Stimulated activated CD8-positive, alpha-beta memory T cell treated with anti-CD3 and anti-CD28 coated beads, Interleukin-7, amount 100 ng/mL, for 48 hours (primary cell): ENCODE measurements at places on chromosomes 6 and 20.

GRCh38 chr6:144346719-144347447 is 61.7 kb downstream of the UTRN start:
- DNase-seq, result no peak

DNA sequence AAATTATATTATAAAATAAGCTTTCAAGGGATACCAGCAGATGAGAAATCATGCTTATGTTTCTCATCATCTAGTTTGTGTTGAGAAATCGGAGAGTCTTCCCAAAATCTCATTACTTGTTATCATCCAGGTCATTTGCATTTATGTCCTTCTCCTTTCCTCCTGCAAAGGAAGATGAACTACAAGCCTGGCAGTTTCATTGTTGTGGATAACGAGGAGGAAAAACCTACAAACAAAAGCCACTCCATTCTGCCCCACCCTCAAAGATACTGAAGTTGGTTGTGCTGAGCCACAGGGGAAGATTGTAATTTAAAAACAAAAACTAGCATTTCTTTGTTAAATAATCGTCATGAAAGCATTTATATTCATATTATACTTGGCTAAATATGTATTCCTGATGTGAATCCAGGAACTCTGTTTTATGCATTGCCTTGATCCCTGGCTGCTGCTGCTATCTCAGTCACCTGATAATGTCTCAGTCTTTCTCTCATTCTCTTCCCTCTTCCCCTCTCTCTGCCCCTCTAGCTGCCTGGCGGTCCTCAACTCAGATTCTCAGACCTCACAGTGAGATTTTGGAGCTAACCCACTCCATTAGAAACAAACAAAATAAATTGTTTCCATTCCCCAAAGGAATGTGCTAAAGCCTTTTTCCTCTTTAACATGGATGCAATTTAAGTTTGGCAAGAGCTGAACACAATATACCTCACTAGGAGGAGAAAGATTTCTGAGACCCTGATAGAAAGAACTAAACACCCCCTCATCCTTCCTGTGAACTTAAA is 185.3 kb downstream of the ADAT2 start:
- no peak for DNase-seq

- peak; percentile 38 for DNase-seq
These were observed 2.3 kb upstream of the OCSTAMP start for GRCh38 chr20:46552460-46553420.

DNA sequence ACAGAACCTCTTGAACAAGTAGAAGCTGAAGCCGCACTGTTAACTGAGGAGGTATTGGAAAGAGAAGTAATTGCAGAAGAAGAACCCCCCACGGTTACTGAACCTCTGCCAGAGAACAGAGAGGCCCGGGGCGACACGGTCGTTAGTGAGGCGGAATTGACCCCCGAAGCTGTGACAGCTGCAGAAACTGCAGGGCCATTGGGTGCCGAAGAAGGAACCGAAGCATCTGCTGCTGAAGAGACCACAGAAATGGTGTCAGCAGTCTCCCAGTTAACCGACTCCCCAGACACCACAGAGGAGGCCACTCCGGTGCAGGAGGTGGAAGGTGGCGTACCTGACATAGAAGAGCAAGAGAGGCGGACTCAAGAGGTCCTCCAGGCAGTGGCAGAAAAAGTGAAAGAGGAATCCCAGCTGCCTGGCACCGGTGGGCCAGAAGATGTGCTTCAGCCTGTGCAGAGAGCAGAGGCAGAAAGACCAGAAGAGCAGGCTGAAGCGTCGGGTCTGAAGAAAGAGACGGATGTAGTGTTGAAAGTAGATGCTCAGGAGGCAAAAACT is 40.1 kb downstream of the ZBTB2 start:
- no peak for DNase-seq

GRCh38 chr20:39133201-39133600 is 171.1 kb downstream of the DHX35 start:
- no peak for DNase-seq

- no peak for DNase-seq
These were observed 87.2 kb downstream of the TAF4 start for GRCh38 chr20:61978491-61978890.

- DNase-seq, result no peak
These were observed 7.2 kb upstream of the SDC4 start for GRCh38 chr20:45355209-45356084.

DNA sequence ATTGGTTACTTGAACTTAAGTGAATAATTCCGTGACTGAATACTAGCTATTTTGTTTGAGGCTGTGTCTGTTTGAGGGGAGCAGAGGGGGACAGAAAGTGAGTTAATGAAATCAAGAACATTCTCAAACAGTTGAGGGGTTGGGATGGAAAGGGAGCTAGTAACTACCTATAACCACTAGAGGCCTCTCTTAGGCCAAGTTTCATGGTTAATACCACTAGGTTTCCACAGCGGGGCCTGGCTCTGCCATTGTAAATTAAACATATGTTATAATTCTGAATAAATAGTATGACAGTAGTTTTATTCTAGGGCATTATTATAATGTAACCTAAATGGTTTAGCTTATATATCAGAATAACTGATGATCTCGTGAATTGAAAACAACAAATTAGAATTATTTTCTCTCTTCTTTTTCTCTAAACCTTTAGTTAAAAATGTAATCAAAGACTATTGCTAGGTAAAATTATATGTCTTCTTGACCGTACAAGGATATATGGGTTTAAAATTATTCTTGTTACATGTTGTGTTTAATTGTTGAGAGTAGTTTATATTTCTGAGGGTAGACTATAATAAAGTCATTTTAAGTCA is 108.1 kb downstream of the BCKDHB start:
- DNase-seq, result no peak

DNA sequence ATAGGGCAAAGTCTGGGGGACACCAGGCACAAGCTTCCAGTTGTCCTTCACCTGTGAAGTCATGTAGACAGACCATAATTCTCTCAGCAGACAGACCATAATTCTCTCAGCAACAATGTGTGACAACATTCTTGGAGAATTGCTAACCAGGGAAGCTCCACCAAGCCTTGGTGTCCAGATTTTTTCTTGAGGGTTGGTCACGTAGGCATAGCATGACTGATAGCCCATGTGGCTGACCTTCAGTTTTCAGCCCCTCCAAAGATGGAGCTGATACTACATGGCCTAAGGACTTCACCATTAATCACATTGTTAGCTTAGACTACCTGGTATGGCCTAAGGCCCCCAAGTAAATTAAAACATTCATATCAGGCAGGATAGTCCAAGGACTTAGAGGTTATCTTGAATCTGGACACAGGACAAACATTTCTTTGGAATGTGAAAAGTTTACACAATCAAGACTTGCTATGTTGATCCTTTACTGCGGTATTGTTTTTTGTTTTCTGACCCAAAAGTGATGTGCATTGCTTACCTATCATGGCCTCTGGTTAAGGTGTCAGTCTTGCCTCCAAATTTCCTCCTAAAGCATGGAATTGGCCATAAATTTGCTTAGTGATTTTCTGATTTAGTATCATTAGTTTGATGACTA is 76.9 kb downstream of the CEP57L1 start:
- no peak for DNase-seq

DNA sequence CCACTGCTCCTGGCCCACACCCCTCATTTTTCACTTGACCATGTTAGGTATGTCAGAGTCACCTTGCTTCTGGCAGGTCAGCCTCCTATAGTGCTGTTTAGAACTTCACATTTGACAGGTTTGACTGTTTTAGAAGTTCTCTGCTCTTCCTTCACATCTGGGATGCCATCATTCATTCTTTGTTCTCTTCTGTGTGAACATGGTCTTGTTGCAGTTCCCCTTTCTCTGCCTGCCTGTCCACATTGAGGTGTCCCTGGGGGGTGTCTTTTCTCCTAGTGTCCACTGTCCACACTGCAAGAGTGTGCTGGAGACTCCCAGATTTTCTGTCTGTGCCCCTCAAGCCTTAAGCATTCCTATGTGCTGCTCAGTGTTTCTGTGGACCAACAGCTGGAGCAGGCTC is 89.5 kb downstream of the JARID2 start:
- DNase-seq, result no peak

GRCh38 chr6:54084231-54084630 is 27.0 kb upstream of the MLIP start:
- DNase-seq, result no peak

DNA sequence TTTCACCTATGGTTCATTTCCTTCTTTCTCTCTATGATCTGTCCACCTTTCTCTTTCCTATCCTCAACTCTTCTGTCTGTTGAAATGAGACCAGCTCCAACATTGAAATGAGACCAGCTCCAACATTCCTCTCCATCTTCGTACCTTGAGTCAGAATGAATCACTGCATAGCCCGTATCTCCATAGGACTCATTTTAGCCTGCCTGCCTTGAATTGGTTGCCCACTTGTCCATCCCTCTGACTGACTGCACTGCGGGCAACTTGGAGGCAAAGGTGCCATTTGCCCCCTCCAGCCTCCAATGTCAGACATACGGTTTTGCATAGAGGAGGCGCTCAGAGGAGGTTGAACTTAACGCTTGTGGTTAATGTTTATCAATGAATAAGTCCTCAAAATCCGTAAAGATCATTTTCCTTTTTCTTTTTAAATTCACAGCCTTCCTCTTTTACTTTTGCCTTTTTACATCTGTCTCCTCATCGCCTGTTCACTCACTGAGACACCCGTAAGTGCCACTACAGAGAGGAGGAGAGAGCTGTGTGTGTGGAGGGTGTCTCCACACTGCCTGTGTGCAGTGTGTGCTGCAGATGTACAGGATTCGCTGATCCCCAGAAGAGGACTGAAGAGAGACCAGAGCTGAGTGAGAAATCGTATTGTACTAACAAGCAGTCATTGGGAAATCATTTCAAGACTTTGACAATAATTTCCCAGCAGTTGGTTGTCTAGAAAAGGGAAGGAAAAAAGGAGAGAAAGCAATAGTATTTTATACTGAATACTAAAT is 579.6 kb upstream of the MAP3K7 start:
- DNase-seq, result no peak

DNA sequence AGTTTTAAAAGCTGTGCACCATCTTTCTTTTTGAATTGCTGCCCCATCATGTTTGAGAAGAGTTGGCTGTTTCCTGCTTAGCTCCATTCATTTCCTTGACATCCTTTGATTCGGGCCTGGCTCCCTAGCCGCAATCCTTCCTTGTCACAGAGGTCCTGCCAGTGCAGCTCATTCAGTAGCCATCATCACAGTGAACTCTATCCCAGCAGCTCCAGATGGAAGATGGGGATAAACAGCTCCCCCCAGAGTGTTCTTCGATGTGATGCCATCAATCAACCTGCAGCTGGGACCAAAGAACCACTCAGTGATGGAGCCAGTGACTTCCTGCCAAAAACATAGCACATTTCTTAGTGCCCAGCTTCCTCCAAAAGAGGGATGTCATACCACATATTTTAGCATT is 158.8 kb downstream of the FRK start:
- DNase-seq, result no peak

DNA sequence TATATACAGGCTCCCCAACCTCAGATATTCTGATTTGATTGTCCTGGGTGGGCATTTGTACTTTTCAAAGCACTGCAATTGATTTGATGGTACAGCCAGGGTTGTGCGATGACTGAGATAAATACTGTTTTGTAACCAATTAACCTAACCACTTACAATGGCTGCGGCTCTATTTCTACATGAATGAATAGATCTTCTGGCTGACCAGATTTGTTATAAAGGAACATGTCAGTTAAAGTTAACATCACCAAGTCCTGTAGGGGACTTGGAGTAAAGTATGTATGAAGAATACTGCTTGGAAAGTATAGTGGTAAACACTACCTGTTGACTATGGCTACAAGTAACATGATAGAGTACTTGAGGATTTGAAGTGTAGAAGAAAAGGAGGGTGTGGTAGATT is 369.2 kb upstream of the JAG1 start:
- DNase-seq, result no peak

DNA sequence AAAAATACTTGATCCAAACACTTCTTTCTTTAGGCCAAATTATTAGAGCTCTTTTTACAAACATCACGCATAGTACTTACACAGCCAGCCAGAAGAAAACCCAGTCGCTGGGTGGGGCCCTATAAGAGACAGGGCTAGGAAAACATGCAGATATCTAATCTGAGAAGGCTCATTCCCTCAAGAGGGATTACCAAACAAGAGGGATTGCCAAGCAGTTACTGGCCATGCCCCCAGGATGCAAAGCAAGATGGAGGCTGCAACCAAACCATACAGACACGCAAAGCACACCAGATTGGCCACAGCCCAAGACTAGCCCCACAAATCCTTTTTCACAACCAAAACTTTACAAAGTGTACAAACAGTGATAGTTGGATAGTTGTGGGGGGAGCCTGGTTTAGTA is 1235.4 kb upstream of the GJE1 start:
- DNase-seq, result no peak

DNA sequence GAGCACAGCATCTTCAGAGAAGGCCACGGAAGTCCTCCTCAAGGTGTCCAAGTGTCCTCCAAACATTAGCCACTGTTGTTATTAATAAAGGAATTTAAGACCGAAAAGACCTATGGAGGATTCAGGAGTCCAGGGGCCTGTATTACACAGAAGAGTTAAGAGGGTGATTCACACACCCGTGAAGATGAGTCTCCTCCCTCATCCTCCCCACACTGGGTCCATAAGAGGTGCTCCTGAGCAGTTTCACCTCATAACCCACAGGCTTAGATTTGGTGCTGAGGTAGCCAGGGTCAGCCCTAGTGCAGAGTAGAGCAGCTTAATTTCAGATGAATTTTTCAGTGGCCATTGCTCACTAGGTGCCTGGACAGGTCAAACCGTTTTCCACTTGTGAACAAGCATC is 65.3 kb downstream of the PRR18 start:
- no peak for DNase-seq

GRCh38 chr20:14488212-14488611 is 150.8 kb upstream of the FLRT3 start:
- no peak for DNase-seq

GRCh38 chr6:139973669-139974344 is 599.4 kb upstream of the CITED2 start:
- DNase-seq, result no peak

DNA sequence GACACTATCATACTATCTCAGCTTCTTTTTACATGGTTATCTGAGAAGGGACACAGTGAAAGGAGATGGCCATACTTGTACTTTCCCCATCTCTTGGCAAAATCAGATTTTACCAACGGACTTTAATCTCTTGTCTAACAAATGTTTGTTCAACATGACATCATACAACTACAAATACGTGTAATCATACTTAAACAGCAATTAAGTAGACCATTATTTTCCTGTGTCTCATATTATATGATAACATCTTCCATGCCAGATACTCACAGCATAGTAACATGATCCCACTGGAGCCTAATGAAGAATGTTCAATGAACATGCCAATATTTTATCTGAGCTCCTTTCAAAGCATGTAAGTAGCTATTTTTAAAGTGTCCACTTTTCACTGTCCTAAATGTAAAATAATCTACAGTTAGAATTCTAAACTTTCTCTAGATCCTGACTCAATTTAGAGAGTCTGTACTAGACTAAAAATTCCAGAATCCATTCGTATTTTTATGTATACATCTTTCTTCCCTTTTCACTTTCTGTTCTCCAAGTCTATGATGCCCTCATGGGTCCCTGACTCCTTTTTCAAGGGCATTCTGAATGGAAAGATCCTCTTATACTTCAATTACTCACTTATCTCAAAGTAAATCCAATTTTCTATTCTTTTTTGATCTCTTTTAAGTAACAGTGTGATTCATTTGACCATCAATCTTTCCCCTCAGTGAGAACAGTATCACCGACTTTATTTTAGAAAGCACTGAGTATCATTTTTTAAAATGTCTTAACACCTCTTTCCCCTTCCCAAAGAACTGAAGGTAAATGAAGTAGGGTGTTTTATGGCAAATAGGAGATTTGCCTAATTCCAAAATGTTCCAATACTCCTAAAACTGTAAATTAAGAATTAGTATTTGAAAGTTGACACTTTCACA is 133.5 kb downstream of the CDK19 start:
- DNase-seq, result no peak
